Urothelium cell line (cell line): ENCODE measurements at places on chromosomes 4 and X.

GRCh38 chr4:74428276-74428675 is 16.7 kb upstream of the AREG start:
- no peak for DNase-seq

- peak; percentile 12 for DNase-seq
Observed at GRCh38 chrX:23003116-23003515, 3.4 kb downstream of the DDX53 start.

DNA sequence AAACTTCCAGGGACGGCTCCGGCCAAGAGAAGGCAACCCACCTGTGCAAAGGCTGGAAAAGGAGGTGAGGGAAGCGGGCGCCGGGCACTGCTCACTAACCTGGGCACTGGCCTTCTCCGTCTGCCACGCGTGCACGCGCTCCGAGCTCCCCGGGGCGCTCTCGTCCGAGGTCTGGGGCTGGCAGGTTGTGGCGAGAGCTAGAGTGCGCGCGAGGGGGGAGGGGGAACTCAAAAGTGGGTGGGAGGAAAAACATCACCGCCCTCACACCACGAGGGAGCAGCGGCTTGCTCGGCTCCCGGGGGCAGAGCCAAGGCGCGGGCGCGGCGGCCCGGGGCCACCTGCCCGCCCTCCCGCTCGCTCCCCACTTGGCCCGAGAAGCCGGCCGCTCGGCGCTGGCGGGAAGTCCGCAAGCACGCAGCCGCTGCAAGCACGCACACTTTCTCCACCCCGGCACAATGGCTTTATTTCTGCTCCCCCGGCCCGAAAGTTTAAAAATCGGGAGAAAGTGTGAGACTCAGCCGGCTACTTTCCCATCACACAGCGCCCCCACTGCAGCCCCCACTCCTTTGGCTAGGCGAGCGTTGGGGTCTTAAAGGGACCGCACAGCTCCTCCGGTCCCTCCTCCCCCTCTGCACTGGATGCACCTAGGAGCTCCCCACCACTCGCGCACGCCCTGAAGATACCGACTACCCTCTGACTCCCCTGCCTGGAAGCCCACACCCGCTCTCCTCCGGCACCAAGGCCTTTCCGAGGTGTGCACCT is at the start of gene CHRDL1:
Gene CHRDL1 (minus strand): TSS at position 173 of the 762 bp plus-strand sequence. CDS start 3,636 bp downstream, outside the sequence.
- DNase-seq = peak; percentile 53

DNA sequence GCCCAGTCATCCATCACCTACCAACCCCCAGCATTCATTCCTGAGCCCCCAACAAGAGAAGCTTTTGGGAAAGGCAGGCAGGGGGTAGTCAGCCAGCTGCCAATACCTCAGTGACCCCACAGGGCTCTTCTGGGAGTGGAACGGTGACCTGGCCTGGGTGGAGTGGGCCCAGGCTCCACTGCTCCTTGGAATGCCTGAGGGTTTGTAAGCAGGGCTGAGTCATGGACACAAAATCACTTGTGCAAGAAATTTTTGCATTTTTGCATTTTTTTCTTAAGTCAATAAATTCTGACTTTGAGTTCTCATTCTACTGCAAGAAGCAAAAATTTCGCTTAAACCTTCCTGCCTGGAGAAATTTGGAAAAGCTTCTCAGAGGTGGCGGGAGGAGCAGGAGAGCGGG is 18.5 kb downstream of the SORCS2 start:
- DNase-seq = peak; percentile 44

DNA sequence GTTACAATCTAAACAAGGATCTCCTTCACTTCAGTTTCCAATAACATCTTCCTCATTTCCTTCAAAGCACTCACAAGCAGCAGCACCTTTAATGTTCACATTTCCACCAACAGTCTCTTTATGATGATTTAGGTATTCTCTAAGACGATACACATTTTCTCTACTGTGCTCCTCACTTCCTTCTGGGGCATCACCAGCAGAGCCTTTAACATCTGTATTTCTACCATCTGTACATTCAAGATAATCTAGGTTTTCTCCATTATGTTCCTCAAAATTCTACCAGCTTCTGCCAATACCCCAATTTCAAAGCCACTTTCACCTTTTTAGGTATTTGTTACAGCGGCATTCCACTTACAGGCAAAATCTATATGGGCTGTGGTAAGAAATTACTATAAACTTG is 80.6 kb downstream of the FBXW7 start:
- no peak for DNase-seq

DNA sequence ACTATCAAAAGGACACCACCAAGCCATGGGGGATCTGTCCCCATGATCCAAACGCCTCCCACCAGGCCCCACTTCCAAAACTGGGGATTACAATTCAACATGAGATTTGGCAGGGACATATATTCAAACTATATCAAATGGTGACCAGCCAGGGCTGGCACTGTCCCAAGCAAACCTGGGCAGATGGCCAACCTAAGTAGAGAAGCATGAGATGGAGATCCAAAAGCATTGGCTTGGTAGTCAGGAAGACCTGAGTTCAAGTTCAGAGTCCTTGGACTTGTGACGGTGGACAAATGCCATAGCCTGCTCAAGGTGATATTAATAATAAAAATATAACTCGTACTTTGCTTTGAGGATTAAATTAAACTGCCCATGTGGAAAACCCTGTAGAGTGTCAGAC is 79.2 kb upstream of the HS3ST1 start:
- DNase-seq = no peak

DNA sequence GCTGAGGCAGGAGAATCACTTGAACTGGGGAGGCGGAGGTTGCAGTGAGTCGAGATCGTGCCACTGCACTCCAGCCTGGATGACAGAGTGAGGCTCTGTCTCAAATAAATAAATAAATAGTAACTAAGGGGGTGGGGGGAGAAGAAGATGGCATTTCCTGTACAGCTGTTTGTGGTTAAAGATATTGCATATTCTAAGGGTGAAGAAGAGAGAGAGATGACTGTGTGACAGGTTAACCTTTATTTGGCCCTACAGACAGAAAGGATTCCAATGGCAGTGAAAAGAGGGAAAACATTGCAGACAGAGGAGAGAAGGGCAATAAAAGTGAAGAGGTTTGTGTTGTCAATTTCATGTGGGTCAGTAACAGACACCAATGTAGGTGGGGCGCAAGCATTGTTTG is 9.4 kb downstream of the TASL start:
- peak; percentile 7 for DNase-seq

GRCh38 chrX:2572740-2573139 is 72.0 kb upstream of the DHRSX start:
- peak; percentile 20 for DNase-seq

DNA sequence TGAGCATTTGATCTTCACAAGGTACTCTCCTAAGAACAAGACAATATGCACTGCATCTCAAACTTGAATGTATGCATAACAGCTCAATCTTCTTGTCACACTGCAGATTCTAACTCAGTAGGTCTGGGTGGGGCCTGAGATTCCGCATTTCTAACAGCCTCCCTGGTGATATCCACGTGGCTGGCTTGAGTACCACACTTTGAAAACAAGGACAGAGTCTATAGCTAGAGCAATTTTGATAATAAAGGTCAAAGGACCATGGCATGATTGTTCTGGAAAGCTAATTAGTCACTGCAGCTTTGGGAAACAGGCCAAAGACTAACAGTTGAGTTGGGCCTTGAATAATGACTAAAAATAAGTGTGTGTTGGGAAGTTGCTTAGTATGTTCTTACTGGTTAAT is 213.3 kb downstream of the GBA3 start:
- no peak for DNase-seq

GRCh38 chrX:118807151-118808017 is 16.2 kb upstream of the ZCCHC12 start:
- DNase-seq = peak; percentile 12

GRCh38 chr4:73998040-73999011 is at the start of gene CXCL5:
Gene CXCL5, minus strand, starts transcription at chr4:73998677. Its CDS starts 96 bp downstream, at chr4:73998581.
- DNase-seq = no peak

DNA sequence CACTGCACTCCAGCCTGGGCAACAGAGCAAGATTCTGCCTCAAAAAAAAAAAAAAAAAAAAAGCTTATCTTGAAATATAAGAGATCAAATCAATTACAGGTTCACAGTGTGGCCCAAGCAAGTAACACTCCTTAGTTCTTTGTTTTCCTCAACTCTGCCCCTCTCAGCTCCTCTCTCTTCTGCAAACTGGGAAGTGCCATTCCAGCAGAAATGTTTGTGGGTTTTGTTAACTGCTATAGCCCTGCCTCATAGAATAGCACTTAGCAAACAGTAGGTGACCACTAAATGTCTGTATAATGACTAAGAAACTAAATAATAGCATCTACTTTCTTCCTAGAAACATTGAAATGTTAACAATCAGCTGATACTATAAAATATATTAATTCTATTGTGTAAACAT is 160.0 kb upstream of the NAP1L5 start:
- peak; percentile 10 for DNase-seq

GRCh38 chr4:138702190-138702824 is 313.3 kb upstream of the NOCT start:
- DNase-seq = no peak

GRCh38 chr4:85476381-85476780 is 1.4 kb downstream of the ARHGAP24 start:
- DNase-seq = no peak

DNA sequence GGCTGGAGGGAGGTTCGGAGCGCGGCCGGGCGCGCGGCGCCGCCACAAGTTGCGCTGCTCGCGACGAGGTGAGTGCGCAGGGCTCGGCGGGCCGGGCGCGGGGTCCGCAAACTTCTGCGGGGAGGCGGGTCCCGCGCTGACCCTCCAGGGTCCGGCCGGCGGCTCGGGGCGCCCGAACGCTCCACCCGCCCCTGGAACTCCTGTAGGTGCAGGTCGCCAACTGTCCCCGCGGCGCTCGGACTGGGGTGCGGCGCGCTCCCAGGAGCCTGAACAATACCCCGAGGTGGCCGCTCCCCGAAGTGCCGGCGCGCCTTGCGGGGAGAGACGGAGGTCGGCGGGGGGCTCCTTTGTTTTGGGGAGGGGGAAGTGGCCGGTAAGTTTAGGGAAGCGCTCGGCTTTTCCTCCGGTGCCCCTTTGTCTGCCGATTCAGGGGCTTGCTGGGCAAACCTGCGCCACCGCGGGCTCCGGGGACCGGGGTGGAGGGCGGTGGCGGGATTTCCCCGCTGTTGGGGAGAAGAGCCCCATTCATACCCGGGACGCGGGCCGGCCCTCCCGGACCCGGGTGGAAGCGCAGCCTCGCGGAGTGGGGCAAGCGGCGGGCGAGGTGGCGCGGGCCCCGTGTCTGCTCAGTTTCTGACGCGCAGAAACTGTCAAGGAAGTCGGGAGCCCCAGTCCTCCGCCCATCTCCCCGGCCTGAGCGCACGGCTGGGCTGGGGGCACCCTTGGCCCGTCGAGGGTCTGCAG is 694 bp downstream of the TBL1X start:
- no peak for DNase-seq

DNA sequence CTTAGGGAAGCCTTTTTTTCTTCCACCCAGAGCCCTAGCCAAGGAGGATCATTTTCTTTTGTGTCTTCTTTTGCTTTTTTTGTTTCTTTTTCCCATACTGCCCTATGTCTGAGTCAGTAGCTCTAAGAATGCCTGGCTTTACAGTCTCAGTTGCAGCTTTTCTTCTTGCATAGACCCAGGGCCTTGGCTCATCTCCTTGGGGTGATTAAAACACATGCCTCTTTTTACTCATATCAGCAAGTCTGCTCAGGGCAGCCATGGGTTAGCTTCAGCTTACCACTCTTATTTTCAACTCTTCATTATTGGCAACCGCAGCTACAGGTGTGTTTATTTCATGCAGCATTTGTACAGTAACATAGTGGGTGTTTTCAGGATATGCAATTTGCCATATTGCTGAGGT is 196.5 kb downstream of the STK32B start:
- no peak for DNase-seq

GRCh38 chrX:72394518-72395170 is 88.9 kb upstream of the CITED1 start:
- no peak for DNase-seq

- DNase-seq = no peak
Observed at GRCh38 chr4:7158081-7158750, 34.1 kb upstream of the SORCS2 start.

- DNase-seq = no peak
Observed at GRCh38 chr4:112322866-112323265, 25.7 kb downstream of the ALPK1 start.

DNA sequence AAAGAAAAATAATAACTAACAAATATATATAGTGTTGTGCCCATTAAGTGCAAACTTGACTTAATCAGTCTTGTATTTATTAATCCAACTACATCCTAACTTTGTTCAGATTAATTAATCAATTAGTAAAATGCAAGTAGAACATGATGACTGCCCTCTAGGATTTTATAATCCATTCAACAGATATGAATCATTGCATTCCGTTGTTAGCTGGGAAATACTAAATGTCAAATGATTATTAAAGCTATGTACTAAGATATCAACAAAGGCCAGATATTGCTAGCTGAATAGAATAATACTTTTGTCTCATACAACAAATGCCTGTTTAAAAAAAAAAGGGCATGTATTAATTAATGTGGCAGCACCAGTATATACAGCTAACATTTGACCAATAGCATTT is 1366.3 kb downstream of the STIM2 start:
- no peak for DNase-seq

DNA sequence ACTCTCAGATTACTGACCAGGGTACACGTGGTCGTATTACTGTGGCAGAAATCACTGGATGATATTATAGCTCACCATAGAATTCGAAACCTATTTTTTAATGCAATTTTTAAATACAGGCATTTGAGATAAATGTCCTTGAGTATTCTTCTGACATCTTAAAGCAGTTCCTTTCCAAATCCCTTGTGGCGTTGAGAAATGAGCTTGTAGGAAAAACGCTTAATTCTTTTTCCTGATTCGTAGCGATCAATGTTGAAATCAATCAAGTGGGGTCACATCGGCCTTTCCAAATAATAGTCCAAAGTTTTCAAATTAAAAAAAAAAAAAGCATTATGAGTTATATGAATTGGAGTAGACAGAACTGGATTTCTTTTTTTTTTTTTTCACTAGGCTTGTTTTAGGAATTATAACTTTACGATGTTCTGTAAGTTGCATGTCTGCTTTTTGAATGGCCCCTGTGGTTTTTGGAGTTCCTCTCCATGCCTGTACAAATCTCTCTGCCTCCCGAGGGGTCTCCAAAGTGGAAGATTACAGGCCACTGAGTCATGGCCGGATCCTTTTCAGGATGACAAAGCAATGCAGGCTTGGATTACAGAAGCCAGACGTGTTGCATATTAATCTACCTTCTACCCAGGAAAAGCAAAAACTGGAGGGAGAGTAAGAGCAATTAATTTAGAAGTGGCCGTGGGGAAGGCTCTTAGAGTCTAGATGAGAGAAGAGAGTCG is 226.1 kb downstream of the SHOX start:
- DNase-seq = peak; percentile 17

DNA sequence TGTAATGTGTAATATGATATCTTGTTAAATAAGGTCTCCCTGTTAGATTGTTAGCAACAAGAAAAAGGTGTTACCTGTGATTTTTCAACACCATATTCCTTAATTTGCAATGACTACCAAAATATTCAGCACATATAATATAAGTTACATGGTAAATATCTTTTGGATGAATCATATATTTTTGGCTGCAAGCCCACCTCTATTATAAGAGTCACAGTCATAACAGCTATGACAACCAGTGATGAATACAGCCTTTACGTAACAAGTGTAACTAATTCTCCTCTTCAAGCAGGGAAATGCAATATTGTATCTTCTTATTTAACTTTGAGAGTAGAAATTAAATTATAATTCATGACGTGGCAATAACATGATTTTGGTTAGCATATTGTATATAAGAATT is 187.0 kb downstream of the NLGN4X start:
- no peak for DNase-seq

- DNase-seq = no peak
Observed at GRCh38 chr4:108053251-108053711, 63.6 kb downstream of the HADH start.
